Mesothelial cell of epicardium (in vitro differentiated cells): ENCODE measurements at places on chromosomes 5 and 9. TPM values are rescaled to one million over a fixed set of nuclear protein-coding genes. Genes with fewer than 3 reads are reported as not detected.

DNA sequence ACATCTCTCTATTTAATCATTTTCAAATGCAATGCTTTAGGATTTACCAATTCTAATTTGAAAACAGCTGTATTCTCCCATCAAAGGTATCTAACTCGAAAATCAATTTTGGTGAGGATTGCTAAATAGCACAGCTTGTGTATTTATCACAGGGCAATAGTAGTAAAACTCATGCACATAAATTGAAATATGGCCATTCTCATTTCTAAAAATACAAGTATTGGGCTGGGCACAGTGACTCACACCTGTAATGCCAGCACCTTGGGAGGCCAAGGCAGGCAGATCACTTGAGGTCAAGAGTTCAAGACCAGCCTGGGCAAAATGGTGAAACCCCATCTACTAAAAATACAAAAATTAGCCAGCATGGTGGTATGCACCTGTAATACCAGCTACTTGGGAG lies 164.8 kb upstream of the RASA1 start:
- DNase-seq = no peak
- H3K4me3 ChIP-seq = no peak overlapping the region
- H3K4me1 ChIP-seq = peaks cover 11% of the 10 kb centered on the region
- no peaks in the 10 kb centered on the region for H3K27me3 ChIP-seq
- peaks cover 2% of the 10 kb centered on the region for H3K36me3 ChIP-seq
- no peak overlapping the region for H3K27ac ChIP-seq

DNA sequence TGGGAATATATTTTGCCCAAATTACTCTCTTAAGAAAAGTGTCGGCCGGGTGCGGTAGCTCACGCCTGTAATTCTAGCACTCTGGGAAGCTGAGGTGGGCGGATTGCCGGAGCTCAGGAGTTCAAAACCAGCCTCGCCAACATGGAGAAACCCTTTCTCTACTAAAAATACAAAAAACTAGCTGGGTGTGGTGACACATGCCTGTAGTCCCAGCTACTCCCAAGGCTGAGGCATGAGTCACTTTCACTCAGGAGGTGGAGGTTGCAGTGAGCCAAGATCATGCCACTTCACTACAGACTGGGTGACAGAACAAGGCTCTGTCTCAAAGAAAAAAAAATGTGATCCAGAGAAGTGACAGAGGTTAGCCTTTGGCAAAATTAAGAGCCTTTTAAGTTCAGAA lies 26.4 kb upstream of the TMEM171 start:
- peaks cover 6% of the 10 kb centered on the region for H3K36me3 ChIP-seq
- no peak for DNase-seq
- no peak overlapping the region for H3K4me3 ChIP-seq
- H3K27ac ChIP-seq = no peak overlapping the region

DNA sequence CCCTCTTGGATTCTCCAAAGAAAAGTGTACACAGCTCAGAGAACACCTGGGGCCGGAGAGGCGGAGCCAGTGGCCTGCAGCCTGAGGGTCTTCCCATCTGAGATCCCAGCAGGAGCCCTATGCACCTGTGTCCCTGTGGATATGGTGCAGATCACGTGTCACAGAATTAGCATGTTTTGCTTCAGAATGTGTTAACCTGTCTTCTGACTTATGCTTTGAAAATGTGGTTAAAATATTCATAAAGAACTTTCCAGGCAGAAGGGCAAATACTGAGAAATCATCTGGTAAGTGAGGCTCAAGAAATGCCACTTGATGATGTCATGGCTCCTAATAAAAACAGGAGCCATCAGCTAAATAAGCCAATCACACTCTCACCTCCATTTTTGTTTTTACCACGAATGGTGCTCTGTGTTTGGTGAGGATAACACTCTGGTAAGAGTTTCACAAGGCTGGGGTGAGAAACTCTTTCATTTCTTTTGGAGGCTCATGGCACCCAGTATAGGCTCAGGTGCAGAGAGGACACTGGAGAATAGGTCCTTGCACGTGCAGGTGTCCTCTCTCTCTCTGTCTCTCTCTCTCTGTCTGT lies 279.8 kb downstream of the FSTL4 start:
- H3K36me3 ChIP-seq = no peaks in the 10 kb centered on the region
- H3K27me3 ChIP-seq = no peaks in the 10 kb centered on the region
- H3K4me1 ChIP-seq = no peaks in the 10 kb centered on the region
- no peak overlapping the region for H3K4me3 ChIP-seq
- no peak for DNase-seq
- no peak overlapping the region for H3K27ac ChIP-seq

Gene GPX8
- 86.4 to 90.3 TPM (median 86.8 TPM) in 3 replicates for total RNA-seq

DNA sequence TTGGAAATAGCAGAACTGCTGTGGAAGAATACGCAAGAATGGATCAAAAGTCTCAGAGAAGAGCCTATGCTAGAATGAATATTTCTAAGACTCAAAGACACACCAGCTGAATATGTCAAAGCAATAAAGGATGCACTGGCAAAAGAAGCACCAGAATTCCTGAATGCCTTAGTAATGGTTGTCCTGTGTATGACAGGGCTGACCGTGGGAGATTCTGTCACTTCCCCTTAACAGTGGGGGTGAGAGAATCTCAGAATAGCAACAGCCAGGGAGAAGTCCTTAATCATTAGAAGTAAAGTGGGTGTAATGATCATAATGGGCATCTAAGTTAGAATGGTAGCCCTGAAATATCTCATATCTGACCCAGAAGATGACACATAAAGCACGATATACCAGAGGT lies 14.6 kb upstream of the PRR16 start:
- peaks cover 32% of the 10 kb centered on the region for H3K4me1 ChIP-seq
- H3K27ac ChIP-seq = no peak overlapping the region
- no peaks in the 10 kb centered on the region for H3K36me3 ChIP-seq

- no peaks in the 10 kb centered on the region for H3K27me3 ChIP-seq
- H3K4me3 ChIP-seq = no peak overlapping the region
- no peak overlapping the region for H3K27ac ChIP-seq
- H3K36me3 ChIP-seq = no peaks in the 10 kb centered on the region
- no peak for DNase-seq
Measured at GRCh38 chr5:25334350-25334749, 689.6 kb upstream of the CDH10 start.

DNA sequence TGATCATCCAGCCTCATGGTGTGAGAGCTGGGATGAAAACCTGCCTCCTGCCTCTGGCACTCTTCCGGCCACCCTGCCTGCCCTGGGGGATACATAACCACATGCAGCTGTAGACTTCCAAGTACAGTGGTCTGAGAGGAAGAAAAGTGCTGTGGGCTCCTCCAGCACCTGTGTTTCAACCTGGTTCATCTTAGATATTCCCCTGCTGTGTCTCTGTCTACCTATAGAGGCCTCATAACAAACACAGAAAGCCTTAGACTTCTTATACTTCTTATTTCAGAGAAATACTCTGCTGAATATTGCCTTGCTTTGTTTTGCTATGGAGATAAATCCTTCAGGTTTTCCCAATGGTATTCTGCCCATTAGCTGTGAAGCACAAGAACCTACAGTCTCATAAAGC lies 19.6 kb upstream of the TNFAIP8 start:
- no peaks in the 10 kb centered on the region for H3K27me3 ChIP-seq
- peak overlapping the region; percentile 30 for H3K27ac ChIP-seq
- peaks cover 45% of the 10 kb centered on the region for H3K4me1 ChIP-seq
- H3K4me3 ChIP-seq = no peak overlapping the region

Gene OTP
- not detected in 3 replicates for total RNA-seq
